ENCODE measurements at places on chromosomes 1 and 21.

GRCh38 chr1:224082146-224082545 is 31.8 kb upstream of the FBXO28 start:
- DNase-seq, result no peak

DNA sequence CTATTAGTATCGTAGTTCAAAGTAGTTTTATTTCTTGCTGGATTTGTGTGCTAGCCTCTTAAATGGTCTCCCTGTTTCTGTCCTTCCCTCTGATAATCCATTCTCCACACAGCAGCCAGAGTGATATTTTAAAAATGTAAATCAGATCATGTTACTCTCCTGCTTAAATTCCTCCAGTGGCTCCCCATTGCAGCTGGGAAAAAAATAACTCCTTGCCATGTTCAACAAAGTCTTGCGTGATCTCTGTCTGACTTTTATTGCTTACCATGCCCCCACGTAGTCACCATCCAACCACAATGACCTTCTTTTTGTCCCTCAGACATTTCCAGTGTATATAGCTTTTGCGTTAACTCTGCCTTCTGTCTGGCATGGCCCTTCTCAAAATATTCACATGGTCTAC is 178.8 kb downstream of the FGGY start:
- no peak for DNase-seq

DNA sequence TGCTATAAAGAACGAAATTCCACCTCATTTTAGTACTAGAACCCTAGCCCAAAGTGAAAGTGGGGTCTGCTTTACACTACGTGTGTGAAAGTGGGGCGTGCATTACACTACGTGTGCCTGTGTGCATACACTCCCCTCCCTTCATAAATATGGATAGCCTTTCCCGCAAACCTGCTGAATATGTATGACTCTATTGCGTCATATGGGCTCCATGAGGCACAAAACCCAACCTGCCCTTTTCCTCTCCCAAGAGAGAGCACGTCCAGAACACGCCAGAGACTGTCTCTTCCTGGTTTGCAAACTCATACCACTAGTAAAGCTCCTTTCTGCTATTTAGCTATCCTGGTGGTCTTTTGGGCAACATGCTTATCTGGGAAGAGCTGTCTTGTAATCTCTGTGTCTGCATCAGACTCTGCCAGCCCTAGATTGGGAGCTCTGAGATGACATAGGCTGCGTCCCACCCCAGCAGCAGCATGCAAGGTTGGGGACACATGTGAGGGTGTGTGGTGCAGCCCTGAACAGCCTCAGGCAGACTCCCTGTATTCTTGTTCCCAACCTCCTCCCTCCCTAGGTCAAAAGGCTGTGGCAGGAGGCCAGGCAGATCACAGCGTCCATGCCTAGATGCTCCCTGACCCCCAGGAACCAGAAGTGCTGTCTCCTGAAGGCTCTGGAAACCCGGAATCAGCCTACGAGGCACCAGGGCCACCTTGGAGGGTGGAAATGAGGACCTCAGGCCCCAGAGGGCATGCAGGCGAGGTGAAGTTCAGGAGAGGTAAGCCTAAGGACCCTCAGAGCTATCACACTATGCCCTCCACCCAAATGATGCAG is 12.3 kb upstream of the PADI1 start:
- DNase-seq, result no peak

- DNase-seq, result no peak
These were observed 47.9 kb downstream of the GON4L start for GRCh38 chr1:155809088-155809487.

DNA sequence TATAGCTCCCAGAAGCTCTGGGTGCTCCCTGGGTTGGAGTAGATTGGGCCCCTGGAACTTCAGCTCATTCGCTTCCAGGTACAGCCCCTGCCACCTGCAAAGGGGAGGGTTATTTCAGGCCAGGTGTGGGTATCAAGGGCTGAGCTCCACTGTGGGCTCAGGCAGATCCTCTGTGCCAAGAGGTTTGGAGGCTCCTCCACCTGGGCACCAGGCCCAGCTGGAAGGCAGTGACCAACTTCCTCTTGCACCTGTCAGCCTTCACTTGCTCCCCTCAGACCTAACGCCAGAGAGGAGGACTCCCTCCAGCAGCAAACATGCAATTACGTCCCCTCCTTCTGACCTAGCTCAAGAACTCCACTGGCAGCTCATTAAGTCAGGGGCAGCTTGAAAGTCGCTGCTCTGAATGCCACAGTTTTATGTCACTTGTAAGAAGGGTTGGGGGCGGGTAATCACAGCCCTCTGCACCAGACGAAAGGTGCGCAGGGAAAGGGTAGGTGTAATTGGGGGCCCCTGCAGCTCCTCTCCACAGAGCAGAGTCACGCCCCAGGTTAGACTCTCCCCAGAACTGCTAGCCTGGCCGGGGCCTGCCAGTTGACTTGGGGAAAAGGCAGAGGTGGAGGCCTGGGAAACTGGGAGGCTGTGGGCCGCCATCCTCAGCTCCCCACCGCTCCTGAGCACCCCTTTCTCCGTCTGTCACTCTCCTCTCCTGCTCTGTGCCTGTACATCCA is 125.0 kb upstream of the TMPRSS2 start:
- DNase-seq, result peak; percentile 81

- no peak for DNase-seq
These were observed 46.7 kb upstream of the PLPPR4 start for GRCh38 chr1:99217599-99217998.

DNA sequence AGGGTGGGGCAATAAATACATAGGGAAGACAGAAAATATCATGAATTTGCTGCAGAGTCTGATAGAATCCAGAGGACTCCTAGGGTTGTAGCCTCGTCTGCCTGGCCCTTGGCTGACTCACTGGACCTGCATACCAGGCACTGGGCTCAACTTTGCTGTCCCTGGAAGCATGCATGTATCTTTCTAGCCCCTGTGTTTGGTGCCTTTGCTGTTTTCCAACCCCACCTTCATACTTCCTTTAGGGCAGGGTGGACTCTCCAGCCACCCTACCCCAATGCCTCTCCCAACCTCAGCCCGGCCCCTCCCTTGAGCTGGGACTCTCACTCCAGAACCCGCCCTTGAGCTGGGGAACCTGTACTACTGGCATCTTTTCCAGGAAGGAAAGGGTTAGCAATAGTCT is 1.2 kb downstream of the RAB25 start:
- no peak for DNase-seq

GRCh38 chr1:53367503-53368313 is 39.8 kb upstream of the LRP8 start:
- DNase-seq, result no peak

DNA sequence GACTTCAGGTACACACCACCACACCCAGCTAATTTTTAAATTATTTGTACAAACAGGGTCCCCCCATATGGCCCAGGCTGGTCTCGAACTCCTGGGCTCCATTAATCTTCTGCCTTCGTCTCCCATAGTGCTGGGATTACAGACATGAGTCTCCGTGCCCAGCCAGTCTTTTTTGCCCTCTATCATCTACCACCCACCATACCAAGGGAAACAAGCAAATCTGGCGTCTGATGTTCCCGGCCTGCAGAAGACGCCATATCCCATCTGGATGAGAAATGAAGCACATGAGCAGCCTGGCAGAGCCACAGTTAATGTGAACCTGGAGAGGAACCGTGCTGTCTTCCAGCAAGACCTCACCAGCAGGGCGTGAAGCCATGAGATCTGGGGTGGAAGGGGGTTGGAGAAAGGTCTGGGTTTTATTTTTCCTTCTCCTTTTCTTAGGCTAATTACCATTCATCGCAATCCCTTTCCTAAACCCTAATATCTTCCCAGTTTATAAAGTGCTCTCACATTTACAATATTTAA is 1.8 kb upstream of the PRELP start:
- no peak for DNase-seq

DNA sequence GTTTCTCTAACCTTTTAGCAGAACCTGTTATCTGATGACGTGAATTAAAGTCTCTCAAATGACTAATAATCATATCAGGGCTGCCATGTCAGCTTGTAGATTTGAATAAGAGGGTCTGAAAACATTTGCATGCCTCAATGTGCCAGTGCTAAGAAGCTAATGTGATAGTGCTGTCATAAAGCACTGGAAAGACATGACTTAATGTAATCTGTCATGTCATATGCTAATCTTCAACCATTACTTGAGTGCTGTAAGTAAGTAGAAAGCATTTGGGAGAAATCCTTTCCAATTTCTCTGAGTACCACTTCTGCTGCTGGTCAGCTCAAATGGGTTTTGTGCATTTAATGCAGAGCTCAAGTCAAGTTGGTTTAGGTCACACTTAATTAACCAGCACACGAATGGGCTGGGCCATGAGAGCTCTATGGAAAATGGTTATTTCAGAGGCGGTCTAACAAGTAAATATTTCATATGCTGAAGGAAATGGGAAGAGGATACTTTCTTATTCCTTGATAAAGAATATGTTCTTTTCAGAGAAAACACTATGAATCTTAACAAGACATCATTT is 609.2 kb downstream of the LMO4 start:
- DNase-seq, result no peak

GRCh38 chr21:43684424-43684823 is 25.1 kb downstream of the RRP1B start:
- no peak for DNase-seq

- no peak for DNase-seq
These were observed 25.5 kb upstream of the CAP1 start for GRCh38 chr1:40014812-40015594.

DNA sequence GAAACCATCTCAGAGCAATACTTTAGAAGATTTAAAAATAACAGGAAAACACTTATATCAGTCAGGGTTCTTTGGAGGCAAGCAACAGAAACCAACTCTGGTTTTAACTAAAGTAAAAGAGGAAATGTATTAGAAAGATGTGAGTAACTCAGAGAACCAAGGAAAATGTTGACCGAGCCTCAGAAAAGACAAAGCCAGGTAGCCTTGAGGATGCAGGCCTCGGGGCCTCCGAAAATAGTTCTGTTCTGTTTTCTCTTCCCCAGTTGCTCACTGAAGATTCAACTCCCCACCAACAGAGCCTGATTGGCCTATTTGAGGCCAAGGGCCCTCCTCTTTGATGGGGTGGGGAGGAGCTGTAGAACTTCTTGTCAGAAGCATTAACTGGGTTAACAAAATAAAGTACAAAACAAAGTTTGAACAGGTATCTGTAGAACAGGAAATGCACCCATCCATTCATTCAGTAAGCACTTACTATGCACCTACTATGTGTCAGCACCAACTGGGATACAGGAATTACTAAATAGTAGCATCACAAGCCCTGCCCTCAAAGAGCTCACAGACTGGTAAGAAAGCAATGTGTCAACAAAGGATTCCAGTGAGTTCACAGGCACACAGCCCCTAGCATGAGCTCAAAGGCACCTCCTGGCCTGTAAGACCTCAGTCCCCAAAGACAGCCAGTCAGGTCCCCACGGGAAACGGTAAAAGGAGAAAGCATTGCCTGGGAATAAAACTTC is 12.6 kb downstream of the SLAMF8 start:
- DNase-seq, result no peak

DNA sequence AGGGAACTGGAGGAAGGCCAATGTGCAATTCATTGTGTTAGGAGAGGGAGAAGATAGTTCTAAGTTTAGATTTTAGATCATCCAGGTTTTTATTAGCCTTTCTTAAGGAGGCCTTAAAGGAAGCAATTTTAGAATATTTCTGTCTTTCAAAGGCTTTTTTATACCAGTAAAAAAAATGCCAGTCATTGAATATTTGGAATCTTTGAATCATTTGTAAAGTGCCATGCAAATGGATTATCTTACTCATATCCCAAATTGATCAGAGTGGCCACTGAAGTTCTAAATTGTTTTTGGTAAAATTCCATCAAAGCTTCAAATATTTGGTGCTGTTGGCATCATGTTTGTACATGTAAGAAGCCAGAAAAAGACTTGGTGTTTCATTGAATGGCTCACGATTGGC is 244.8 kb downstream of the RPS6KC1 start:
- DNase-seq, result no peak

GRCh38 chr1:206419250-206419649 is 51.0 kb upstream of the IKBKE start:
- DNase-seq, result no peak

DNA sequence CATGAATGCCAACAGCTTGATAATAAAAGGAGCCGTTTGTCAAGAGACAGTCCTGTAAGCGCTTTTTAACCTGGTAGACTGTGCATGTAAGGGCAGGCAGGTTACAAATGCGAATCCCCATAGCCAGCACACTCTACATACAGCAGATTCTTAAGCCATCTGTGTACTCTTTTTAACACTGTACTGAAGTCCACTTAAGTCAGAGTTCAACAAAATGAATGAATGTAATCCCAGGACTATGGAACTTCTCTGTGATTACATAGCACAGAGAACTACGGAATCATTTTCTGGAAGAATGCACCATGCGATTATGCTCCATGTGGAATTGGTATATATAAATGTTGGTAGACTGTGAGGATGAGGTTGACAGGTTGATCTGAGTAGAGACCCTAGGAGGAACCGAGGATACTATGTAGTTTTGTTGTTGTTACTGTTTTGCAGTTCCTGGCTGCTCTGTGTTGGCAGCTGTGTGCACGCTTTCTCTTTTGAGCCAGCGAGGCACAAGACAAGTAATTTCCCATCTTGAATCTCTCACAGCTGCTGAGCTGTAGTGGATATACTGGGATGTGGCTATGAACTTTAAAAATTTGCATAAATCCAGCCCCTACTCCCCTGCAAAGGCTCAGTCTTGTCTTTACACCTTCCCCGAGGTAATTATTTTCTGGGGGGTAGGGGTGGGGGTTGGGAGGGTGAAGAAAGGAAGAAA is 21.9 kb downstream of the LRRC8D start:
- no peak for DNase-seq

DNA sequence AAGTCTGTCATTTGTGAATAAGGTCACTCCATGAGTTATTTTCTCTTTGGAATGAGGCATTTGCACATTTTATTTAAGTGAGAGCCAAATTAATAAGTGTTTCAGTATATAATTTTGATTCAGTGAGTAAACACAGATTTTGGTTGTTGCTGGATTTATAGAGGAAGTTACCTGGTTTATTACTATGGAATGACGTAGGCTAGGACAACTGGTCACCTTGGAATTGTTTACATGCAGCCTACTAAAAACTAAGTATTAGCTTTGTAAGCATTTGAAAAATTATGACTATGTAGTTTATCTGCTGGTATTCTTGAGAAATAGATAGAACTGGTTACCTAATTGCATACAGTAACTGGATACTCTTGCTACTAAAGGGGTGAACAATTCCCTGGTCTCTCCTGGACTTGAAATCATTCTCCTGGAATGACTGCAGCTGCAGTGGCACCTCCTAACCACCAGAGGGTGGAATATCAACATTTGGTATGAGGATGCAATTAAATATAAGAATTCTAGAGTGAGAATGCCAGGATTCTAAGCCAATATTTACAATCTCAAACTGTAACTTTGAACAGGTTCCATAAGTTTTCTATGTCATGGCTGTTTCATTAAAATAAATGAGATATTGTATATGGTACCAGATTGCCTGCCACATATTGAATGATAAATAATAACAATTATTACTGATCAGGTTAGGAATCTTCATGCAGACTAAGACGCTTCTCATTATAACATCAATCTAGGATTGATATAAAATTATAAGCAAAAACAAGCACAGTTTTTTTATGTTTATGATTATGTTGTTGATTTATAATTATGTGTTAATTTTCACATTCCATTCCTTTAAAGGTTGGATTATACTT is 3.5 kb upstream of the KRTAP27-1 start:
- peak; percentile 30 for DNase-seq

- no peak for DNase-seq
These were observed 34.2 kb upstream of the PBX1 start for GRCh38 chr1:164524810-164525209.

GRCh38 chr1:89721351-89721750 is 88.4 kb downstream of the LRRC8C start:
- no peak for DNase-seq

GRCh38 chr1:25645637-25646400 is 29.2 kb downstream of the MAN1C1 start:
- DNase-seq, result peak; percentile 61

Measured in NCI-H2029 (cell line).